ENCODE measurements at places on chromosomes 13 and 19. TPM values are rescaled to one million over a fixed set of nuclear protein-coding genes. Genes with fewer than 3 reads are reported as not detected.

HCST gene
- 5.4 TPM for total RNA-seq

GRCh38 chr19:34707661-34708060 is 26.4 kb upstream of the ZNF181 start:
- DNase-seq, result no peak

DNA sequence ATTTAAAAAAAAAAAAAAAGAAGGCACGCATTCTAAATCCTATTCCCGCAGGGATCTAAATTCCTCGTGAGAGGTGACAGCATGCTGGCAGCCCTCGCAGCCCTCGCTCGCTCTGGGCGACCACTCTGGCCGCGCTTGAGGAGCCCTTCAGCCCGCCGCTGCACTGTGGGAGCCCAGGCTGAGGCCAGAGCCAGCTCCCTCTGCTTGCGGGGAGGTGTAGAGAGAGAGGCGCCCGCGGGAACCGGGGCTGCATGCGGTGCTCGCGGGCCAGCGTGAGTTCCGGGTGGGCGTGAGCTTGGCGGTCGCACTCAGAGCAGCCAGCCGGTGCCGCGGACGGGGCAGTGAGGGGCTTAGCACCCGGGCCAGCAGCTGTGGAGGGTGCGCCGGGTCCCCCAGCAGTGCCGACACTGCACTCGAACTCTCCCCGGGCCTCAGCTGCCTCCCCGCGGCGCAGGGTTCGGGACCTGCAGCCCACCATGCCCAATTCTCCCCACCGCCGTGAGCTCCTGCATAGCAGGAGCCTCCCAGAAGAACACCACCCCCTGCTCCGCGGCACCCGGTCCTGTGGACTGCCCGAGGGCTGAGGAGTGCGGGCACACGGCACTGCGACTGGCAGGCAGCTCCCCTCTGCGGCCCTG is 553.9 kb downstream of the LMO7 start:
- DNase-seq, result no peak

SPC24 gene
- total RNA-seq, result 3.1 TPM

MYPOP gene
- total RNA-seq, result 9.7 TPM
